Left forelimb (tissue), 1 donor: ENCODE measurements at places on chromosomes 11 and 22.
A peak's percentile ranks its signal among the peaks of the same experiment; 100 is the strongest.

DNA sequence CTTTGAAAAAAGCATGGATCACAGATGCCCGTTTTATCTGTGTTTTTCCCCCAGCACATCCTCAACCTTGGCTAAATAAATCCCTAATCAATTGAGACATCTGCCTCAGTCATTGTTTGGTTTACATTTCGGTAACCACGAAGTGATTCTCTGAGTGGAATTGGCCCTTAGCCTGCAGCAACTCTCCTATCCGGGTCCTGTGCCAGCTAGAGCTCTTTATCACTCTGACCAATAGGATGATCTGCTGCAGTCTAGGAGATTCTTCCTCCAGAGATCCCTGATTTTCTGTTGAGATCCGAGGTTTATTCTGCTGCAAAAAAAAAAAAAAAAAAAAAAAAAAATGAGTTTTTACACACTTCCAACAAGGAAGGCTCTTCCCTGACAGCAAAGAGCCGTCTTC lies 137.3 kb downstream of the KCNA4 start:
- DNase-seq: no peak

GRCh38 chr11:113262594-113262993 lies 51.8 kb upstream of the TTC12 start:
- no peak for DNase-seq

GRCh38 chr11:102666331-102666957 lies 39.1 kb downstream of the MMP27 start:
- DNase-seq: no peak

- no peak for DNase-seq
Measured at GRCh38 chr11:12116425-12117032, 6.1 kb downstream of the MICAL2 start.

- no peak for DNase-seq
Measured at GRCh38 chr11:1873048-1873812, 18.5 kb downstream of the PRR33 start.

DNA sequence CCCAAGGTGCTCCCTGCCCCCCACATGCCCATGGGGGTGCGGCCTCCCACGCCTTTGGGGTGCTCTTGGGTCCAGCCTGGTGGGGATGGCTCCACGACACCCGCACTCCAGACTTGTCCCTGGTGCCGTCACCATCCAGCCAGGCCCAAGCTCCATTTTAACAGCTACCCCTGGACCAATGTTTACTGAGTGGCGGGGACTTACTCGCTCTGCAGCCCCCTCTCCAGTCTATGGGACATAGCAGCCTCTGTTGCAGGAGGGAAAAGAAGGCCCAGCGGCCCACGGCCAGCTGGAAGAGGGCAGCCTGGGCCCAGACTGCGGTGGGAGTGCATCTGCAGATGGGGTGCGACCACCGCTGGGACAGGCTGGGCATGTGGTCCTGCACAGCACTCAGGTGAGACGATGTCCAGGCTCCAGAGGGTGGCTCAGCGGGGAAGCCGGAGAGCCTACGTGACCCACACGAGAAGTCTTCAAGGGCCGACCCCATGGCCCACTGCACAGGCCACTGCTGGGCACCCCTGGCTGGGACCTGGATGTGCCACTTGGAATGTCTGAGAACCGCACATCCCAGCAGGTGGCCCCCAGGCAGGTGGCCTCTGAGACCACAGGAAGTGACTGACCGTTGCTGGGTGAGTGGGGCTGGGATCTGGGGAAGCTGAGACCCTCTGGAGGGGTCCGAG lies 18.1 kb downstream of the IL17REL start:
- DNase-seq: peak; percentile 65

GRCh38 chr11:95266751-95267374 lies 35.9 kb upstream of the SESN3 start:
- no peak for DNase-seq

DNA sequence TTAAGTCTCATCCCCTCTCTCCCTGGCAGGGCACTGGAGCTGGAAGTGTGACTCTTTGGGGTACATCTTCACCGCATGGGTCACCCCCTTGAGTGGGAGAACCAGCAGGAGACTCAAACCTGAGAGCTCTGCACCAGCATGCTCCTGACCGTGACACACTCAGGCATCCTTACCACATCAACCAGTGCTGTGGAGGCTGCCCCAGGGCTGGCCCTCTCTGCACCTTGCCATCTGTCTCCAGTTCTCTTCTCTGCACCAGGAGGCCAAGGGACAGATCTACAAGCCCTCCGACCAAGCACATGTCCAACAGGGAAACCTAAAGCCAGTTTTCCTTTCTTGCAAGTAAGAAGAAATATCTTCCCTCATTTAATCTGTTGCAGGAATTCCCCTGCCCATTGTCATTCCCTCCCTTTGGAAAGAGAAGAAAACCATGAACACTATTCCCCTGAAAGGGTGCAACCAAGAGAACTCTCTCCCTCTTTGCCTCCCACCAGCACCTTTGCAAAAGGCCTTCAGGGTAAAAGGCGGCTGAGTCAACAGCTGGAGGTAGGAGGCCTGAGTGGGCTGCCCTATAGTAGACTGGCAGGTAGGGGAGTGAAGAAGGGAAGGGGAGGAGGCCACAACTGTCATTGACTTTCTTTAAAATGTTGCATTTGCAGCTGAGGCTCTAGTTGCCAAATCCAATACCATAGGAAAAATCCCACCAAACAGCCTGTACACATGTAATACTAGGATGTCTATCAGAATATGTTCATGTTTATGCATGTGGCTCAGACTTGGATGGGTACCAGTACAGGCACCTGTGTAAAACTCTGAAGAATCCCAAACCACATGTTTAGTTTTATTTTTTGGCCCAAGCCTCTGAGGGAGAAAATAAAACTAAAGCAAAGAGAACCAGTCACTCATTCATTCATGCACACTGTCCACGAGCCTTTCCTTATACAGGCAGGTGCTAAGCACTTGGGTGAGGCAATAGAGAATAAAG lies 117.0 kb downstream of the WT1 start:
- DNase-seq: no peak

GRCh38 chr11:17743808-17744119 lies 9.2 kb downstream of the KCNC1 start:
- no peak for DNase-seq

DNA sequence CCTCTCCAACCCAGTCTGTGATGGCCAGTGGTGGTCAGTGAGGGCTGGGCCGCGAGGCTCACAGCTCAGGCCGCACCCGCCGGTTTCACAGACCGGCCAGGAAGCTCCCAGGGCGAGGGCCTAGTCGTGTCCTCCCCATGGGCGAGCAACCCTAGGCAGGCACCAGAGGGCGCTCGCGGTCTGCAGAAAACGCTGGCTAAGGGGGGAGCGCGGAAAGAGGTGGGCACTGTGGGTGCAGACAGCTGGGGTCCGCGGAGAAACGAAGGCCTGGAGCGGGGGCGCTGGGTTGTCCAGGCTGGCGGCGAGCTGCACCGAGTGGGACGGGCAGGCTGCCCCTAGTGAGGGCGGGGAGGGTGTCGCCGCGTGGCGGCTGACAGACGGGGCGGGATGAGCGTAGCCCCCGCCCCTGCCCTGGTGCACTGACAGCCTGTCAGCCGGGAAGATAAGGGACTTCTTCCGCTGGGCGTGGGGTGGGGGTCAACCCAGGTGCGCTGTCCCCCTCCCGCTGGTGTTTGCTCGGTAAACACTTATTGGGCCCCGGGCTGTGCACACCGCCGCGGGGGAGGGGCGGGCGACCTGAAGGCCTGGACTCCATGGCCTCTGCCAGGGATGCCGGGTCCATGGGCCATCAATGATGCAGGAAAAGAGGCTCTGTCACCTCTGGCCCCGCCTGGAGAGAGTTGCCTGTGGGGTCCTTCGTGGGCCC lies 7.5 kb downstream of the GP1BB start:
- peak; percentile 94 for DNase-seq

GRCh38 chr22:44698531-44699421 lies 3.2 kb upstream of the PRR5 start:
- peak; percentile 87 for DNase-seq

DNA sequence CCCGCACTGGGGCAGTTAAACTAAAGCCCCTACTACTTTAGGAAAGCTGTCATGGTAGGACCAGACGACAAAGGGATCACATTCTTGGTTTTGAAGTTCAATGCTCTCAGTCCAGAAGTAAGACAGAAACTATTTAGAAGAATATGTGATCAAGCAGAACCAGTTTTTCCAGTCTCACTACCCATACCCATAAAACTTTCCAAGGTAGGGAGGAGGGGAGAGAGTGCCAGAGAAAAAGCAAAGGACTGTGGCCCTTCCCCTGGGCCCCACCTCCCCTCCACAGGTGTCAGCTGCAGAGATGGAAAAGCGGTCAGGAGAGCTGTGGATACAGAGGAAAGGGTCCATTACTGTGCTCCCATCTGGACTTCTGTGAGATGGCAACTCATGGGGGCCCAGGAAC lies 587.1 kb downstream of the SOX6 start:
- DNase-seq: no peak

DNA sequence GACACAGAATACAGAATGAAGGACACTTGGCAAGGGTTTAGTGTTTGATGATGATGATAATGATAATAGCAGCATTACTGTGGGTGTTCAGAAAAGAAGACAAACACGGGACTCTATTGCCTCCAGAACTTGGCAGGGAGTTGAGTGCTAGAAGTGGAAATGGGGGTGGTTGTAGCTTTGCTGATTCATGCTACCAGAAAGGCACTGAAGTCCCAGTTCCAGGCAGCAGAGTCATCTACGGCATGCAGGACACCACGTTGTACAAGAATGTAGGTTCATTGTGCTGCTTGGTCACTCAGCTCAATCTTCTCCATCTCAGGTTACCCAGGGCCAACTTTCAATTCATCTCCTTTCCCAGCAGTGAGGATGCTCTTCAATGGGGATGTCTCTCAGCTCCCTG lies 115.7 kb downstream of the NTM start:
- DNase-seq: no peak

DNA sequence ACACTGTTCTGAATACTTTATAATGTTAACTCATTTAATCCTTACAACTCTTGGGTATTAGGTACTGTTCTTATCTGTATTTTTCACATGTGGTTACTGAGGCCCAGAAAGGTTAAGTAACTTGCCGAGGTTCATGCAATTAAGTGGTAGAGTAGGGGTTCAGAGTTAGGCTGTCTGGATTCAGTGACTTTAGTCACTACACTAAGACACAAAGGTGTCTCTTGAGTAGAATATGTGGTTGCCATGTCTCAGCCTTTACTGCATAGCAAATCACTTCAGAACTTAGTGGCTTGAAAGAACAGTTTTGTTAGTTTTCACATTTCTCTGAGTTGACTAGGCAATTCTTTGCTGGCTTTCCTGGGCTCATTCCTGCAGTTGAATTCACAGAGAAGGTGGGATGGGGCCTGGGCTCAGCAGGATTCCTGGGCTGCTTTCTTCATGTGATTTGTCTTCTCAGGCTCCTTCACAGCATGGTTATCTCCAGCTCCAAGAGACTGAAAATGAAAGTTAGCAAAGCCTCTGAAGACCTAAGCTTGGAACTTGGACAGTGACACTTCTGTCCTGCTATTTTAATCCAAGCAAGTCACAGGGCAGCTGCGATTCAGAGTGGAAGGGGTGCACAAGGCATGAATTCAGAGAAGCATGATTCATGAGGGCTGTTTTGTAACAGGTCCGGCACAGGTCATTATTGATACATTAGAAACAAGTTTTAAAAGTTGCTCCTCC lies 68.3 kb downstream of the SPECC1L start:
- no peak for DNase-seq

- DNase-seq: no peak
Measured at GRCh38 chr11:55357560-55358184, 10.1 kb upstream of the OR4A15 start.

DNA sequence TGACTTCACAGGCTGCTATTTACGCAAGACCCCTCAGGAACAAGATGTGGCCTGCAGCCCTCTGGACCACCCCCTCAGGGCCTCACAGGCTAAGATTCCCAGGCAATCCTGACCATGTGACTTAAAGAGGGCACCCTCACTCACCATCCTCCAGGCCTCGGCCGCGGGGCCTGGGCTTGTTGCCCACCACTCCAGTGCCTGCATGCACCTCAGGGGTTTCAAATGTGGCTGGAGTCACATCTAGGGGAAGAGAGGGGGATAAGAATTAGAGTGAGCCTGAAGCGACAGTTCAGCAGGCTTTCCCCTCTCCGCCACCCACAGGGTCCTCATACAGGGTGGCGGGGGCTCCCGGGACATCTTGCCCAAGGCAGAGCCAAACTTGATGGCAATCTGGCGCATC lies 2.1 kb downstream of the ESS2 start:
- DNase-seq: no peak

- no peak for DNase-seq
Measured at GRCh38 chr11:1845561-1846452, 7.0 kb downstream of the TNNI2 start.

DNA sequence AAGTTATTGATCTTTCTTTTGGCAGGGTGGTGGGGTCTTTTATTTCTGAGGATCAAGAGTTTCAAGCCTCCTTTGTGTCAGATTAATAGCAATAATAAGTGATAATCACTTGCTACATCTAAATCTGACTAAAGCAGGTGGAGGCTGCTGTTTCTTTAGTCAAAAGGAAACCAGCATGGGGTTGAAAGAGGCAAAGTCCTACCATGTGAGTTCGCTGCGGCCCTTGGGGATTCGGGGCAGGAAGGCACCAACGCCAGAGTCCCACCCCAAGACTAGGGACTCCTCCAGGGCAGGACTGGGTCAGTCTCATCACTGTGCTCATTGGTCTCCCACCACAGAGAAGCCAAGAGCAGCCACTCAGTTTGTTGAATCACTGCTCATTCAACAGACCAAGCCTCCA lies 73.0 kb downstream of the TENM4 start:
- no peak for DNase-seq

GRCh38 chr11:47394322-47395222 lies 13.8 kb upstream of the SLC39A13 start:
- peak; percentile 67 for DNase-seq

DNA sequence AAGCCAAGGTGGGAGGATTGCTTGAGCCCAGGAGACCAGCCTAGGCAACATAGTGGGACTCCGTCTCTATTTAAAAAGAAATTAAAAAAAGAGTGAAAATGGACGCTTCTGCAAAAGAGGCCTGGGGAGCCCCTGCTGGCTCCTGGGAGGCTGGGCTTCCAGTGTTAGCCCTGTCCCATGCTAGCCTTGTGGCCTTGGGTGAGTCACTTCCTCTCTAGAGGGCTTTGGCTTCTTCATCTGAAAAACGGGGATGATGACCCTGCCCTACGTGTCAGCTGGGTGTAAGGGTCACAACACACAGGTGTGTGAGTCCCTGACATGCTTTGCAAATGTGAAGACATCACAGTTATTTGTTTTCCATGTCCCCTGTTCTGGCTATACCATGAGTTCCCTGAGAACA lies 32.8 kb downstream of the FAM227A start:
- DNase-seq: no peak

DNA sequence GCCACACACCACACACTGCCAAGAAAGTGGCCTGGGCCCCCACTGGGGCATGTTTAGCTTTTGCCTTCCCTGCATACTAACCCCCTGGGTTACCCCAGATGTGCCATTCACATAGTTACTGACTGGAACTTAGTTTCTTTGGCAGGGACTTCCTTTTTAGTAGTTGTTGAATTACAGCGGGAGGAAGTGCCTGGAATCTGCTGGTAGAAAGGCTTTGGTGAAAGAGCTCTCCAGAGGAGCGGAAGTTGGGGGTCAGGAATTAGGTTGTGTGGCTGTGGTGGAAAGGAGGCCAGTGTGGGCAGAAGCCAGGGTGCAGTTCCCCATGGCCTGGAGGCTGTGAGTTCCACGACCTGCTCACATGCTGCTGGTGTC lies 69.0 kb downstream of the MED15 start:
- no peak for DNase-seq
